A549 treated with DMSO at 1 μM for 4 hours (cell line): ENCODE measurements at places on chromosomes 2 and 18. TPM values are rescaled to one million over a fixed set of nuclear protein-coding genes. Genes with fewer than 3 reads are reported as not detected.

The SDC1 gene
- total RNA-seq = 172 to 222 TPM (median 186 TPM) in 5 replicates

The CFC1 gene
- total RNA-seq = not detected in 5 replicates

The CCDC88A gene
- 22.8 to 38.2 TPM (median 30.6 TPM) in 5 replicates for total RNA-seq

The CSRNP3 gene
- total RNA-seq = not detected in 5 replicates

The POTEI gene
- 0.01 TPM in 1 of 5 replicates, not detected in the others for total RNA-seq

The FSHR gene
- not detected in 5 replicates for total RNA-seq

The SATB2 gene
- total RNA-seq = 3.3 to 3.9 TPM (median 3.6 TPM) in 5 replicates

The CIB4 gene
- 0.16 to 0.31 TPM (median 0.26 TPM) in 3 of 5 replicates, not detected in the others for total RNA-seq

The ITGA6 gene
- total RNA-seq = 38.3 to 53.8 TPM (median 48.3 TPM) in 5 replicates

The SLC9A4 gene
- not detected in 5 replicates for total RNA-seq

The MRPL33 gene
- total RNA-seq = 286 to 459 TPM (median 317 TPM) in 5 replicates

The TANC1 gene
- 8.7 to 10.9 TPM (median 10.3 TPM) in 5 replicates for total RNA-seq

The COPS7B gene
- 33.8 to 43.8 TPM (median 41.8 TPM) in 5 replicates for total RNA-seq

The WDCP gene
- 12.0 to 15.5 TPM (median 14.6 TPM) in 5 replicates for total RNA-seq
